H4 (cell line): ENCODE measurements at places on chromosomes 13 and 19.

- DNase-seq = peak; percentile 91
Observed at GRCh38 chr19:3389876-3390371, 23.5 kb downstream of the NFIC start.

GRCh38 chr13:65679240-65679639 is 1550.9 kb downstream of the PCDH9 start:
- no peak for DNase-seq

GRCh38 chr13:45799451-45799850 is 52.1 kb downstream of the SIAH3 start:
- no peak for DNase-seq

- DNase-seq = peak; percentile 7
Observed at GRCh38 chr19:39083983-39084731, at the start of gene ACP7. Gene ACP7, plus strand, starts transcription at chr19:39084368. Its CDS starts 902 bp downstream, at chr19:39085270.

DNA sequence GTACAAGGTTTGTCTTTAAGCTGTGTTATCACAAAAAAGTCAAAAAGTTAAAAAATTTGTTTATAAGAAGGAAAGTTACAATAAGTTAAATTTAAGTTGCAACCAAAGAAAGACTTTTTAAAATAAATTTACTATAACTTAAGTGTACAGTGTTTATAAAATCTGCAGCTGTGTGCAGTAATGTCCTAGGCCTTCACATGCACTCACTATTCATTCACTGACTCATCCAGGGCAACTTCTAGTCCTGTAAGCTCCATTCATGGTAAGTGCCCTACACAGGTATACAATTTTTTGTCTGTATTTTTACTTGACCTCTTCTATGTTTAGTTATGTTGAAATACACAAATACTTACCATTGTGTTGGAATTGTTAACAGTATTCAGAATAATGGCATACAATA is 667.9 kb upstream of the SLITRK5 start:
- DNase-seq = no peak

GRCh38 chr19:36106991-36107390 is 4.0 kb upstream of the OVOL3 start:
- peak; percentile 23 for DNase-seq

- peak; percentile 8 for DNase-seq
Observed at GRCh38 chr13:109610517-109610916, 175.9 kb downstream of the IRS2 start.

- no peak for DNase-seq
Observed at GRCh38 chr13:30346153-30346788, 38.9 kb upstream of the KATNAL1 start.

- no peak for DNase-seq
Observed at GRCh38 chr13:111854403-111854802, 212.5 kb upstream of the SOX1 start.

- no peak for DNase-seq
Observed at GRCh38 chr13:102846261-102847015, 606 bp downstream of the ERCC5 start.

DNA sequence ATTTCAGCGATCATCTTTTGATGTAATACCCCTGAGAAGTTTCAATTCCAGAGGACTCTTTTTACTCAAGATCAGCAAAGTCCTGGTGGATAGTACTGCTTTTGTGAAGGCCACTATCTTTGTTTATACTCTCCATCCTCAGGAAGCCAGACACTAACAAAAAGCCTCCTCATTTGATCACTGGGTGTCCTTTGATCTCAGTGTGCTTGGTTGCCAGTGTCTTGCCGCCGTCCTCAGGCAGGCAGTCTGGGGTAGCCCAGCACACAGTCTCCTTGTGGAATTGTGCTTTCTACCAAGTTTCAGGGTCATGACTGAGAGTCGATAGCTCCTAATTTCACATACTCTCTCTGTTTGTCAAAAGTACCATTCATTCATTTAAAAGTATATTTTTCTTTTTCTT is 762.2 kb downstream of the EFNB2 start:
- no peak for DNase-seq

GRCh38 chr13:42762251-42762650 is 19.1 kb upstream of the FAM216B start:
- DNase-seq = no peak

DNA sequence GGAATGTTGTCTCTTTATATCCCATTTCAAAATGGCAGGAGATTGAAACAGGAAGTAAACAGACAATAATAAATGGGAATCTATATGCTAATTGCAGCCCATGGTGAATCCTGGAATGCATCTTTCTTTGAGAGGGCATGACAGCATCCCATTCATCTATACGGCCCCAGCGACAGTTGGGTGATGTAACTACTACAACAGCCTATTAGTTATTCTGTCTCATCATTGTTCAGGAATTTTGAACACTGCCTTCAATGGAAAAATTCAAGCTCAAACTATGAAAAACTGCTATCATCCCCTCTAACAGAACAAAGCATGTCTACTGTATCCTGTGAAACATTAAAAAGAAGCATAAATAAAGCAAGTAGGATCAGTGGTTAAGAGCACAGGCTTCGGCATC is 262.1 kb downstream of the DCT start:
- DNase-seq = no peak

DNA sequence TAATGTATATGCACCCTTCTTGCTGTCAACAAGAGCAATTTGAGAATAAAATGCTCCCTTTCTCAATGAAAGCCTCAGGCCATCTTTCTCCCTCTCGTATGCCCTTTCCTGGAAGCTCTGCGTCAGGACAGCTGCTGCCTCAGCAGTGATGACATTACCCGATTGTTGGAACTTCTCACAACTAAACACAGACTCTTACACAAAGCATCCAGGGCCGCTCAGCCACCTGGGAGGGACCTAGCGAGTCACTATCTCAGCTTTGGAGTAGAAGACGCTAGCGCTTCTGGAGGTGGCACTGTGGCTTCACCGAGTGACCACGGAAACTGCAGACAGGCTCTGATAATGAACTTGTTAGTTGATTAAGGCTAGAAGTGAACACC is 153.2 kb upstream of the SOX1 start:
- DNase-seq = no peak

DNA sequence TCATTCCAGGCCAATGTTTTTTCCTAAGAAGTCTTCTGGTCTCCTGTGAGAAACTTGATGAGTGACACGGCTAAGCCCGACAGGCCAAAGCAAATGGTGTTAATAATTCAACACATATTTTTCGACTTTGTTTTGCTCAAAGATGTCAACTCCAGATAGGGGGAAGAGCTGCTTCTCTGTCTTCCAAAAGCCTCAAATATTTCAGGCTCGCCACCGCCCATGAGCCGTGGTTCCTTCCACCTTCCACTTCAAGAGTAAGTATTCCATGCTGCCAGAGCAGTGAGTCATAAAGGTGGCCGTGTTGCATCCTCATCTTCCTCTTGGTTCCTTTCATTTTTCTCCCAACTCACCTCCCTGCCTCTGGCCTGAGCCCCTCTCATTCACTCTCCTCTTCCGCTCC is 272.6 kb downstream of the EFNB2 start:
- no peak for DNase-seq

DNA sequence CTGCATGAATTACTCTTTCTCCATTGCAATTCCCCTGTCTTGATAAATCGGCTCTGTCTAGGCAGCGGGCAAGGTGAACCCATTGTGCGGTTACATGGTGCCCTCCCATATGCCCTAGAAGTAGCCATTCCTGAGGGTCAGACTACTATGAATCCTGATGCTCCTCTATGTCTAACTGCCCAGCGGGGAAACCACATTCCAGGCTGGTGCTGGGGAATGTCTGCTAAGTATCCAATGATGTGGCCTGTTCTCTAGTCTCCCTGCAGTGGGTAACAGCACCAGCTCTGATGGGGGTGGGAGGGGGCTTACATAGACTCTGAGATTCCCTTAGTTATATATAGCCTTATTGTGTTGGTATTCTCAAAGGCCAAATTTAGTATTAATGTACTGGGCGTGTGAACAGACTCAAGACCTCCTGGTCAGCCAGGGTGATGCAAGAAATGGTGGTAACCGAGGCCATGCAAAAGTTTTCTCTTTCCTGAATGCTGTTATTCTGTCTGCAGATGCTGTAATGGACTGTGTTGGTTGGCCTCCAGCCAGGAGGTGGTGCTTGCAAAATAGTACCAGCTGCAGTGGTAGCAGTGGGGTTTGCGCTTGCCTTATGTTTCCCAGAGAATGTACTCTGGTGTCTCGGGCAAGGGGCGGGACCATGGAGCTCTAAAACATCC is 564.8 kb upstream of the SLITRK1 start:
- DNase-seq = no peak

GRCh38 chr19:16381756-16382401 is 57.3 kb downstream of the KLF2 start:
- DNase-seq = no peak

- DNase-seq = peak; percentile 52
Observed at GRCh38 chr13:44015811-44016210, 136.1 kb downstream of the LACC1 start.

GRCh38 chr13:111503376-111503775 is 182.9 kb downstream of the TEX29 start:
- DNase-seq = no peak

DNA sequence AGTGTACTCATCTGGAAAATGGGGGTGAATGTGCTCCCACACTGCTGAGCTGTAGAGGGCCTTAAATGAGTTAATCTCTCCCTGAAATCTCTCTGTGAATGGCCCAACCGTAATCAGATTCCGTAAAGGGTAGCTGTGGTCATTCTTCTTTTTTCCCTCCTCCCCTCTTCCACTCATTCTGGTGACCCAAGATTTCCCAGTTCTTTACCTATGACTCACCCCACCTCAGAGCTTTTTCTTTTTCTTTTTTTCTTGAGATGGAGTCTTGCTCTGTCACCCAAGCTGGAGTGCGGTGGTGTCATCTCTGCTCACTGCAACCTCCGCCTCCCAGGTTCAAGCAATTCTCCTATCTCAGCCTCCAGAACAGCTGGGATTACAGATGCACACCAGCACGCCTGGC is 33.3 kb upstream of the MUC16 start:
- DNase-seq = peak; percentile 33

DNA sequence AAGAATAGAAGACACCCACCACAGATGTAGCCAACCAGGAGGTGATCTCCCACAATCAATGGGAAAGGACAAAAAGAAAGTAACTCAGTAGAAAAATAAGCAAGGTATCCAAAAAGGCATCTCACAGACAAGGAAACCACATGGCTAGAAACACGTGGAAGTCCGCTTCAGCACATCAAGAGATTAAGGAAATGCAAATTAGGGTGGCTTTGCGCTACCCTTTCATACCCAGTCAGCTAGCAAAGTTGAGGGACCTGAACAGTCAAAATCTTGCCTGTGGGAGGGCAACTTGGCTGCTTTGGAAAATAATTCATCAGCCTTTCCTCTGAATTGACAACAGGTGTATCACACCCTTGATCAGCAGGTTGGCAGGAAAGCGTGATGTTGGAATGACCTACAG is 11.6 kb upstream of the UQCR11 start:
- no peak for DNase-seq

DNA sequence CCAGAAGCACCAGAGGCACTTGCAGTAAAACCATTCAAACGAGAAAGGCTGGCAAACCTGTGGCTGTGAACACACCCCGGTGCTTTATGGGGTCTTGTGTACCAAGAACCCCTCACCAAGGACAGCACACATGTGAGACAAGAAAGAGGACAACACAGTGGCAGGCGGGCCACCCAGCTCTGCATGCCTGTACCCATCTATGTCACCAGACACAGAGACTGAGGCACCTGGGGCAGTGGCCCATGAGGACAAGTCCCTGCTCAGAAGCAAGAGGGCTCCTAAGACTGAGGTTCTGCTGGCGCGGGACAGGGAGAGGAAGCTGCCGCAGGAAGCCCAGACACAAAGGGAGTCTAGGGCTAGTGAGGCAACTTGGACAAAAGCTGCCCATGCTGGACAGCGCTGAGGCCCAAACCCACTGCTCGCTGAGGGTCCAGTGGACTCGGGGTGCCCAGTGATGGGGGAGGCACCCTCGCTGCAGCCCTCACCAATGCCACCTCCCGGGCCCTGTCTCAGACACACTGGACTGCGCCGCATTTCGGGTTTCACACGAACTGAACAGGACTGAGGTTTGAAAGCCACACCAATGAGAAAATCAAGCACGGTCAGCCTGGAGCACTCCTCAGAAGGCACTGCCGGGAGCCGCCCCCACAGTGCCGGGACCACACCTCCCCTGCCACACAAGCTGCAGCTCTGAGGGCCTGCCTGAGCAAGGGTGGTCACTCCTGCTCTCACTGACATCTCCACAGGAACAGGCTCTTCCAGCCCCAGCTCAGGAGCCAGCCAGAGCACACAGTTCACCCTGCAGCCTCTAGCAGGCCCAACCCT is 232.7 kb downstream of the TUBA3C start:
- no peak for DNase-seq

- DNase-seq = no peak
Observed at GRCh38 chr13:94324767-94325540, 154.5 kb downstream of the DCT start.

GRCh38 chr13:36101157-36101556 is 30.0 kb downstream of the DCLK1 start:
- DNase-seq = no peak

GRCh38 chr19:2567580-2567979 is 91.7 kb downstream of the GADD45B start:
- no peak for DNase-seq

- DNase-seq = no peak
Observed at GRCh38 chr13:49218493-49219051, 1.6 kb upstream of the MLNR start.

DNA sequence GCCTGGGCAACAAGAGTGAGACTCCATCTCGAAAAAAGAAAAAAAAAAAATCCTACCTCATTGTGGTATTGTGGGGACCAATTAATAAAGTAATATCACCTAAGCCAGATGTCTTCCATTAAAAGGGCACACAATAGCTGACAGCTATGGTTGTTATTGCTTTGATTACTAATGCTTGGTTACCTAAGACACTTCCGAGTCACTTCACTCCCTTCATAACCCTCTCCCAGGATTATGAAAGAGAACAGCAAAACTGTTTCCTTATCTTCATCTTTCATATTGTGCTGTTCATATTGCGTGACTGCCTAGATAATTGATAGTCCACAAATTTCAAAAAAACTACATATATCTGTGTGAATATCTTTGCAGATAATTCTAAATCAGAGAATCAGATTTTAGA is 10.3 kb upstream of the HSPH1 start:
- no peak for DNase-seq
